Femur (tissue), 1 donor: ENCODE measurements at places on chromosomes 12 and 14.

- no peak for DNase-seq
These were observed 843.2 kb downstream of the GALC start for GRCh38 chr14:87149583-87150354.

DNA sequence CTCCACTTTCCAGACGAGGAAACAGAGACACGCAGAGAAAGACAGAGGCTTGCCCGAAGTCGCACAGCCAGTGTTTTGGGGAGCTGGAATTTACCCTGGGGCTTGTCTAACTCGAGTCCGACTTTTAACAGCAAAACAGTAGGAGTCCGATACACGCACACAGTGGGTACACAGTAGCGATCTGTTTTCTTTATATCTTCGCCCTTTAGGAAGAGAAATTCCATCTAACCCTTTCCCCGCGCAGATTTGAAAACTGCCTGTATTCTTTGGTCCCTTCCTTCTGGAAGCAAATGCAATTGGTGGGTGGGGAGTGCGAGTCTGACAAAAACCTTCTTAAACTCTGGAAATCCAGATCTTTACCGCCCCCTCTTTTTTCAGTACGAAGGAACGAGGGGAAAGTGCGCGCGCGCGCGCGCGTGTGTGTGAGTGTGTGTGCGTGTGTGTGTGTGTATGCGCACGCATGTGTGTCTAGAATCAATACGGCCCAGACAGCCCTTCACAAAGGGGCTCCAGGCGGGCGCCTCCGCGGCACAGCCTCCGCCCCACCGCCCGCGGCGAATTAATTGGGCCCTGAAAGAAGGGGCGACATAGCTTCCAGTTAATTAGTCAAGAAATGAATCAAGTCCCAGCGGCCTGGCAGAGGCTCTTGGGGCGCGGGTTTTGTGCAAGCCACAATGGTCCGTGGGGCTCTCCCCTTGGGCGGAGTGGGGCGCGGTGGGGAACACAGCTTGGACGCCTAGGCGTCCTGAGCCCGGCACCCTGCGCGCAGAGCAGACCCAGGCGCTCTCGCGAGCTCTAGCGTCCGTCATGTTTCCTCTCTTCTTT is 14.0 kb upstream of the TBX3 start:
- peak; percentile 48 for DNase-seq

DNA sequence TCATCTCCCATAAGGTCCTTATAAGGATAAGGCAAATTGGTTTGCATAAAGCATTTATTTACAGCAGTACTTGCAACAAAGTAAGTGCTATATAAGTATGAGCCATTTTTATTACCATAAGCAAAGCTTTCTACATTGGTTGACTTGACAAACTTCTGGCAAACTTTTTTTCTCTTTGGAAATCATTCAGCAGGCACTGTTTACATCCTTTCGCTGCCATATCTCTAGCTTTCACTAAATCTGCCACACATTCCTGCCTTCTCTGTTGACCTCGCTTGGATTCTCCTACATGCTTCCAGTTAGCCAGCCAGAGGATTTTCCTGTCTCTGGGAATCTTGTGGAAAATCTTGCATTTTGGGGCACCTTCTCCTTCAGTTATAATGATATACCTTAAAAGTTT is 21.8 kb upstream of the HDAC7 start:
- DNase-seq: no peak

DNA sequence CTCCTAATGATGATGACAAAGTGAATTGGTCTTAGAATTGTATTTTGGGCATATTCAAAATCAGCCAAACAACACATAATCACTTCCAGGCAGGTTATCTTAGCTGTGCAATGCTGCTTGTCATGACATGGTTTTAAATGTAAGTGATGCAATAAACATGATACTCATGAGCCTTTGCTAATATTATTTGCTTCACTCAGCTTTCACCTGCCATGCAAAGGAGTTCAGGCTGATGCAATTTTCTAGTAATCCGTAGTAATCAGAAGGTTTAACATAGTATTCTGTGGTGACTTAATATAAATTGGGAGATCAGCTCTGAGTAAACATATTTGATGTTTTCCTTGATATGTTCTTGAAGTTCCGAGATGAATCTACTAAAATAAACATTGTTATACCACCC is 29.1 kb downstream of the TMEM260 start:
- DNase-seq: no peak

DNA sequence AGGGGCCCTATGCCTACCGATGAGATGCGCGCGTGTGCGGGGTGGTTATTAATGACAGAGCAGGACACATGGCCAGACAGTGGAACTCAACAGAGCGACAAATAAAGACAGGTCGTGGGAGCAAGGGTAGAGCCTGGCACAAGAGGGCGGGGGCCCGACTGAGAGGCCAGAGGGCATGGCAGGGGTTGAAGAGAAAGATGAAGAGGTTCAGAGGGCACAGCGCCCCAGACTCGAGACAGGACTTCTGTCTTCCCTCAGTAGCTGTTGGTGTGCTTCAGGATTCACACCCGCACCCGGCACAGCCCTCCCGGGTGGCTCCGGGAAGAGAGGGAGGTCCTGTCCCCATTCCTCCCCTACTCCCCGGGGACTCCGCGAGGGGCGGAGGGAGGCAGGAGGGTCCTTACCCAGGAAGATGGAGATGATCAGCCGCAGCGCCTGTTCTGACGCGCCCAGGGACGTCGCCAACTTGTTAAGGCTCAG is 366 bp downstream of the LPCAT3 start:
- no peak for DNase-seq

GRCh38 chr12:52222692-52223091 is 10.4 kb upstream of the KRT7 start:
- DNase-seq: no peak

DNA sequence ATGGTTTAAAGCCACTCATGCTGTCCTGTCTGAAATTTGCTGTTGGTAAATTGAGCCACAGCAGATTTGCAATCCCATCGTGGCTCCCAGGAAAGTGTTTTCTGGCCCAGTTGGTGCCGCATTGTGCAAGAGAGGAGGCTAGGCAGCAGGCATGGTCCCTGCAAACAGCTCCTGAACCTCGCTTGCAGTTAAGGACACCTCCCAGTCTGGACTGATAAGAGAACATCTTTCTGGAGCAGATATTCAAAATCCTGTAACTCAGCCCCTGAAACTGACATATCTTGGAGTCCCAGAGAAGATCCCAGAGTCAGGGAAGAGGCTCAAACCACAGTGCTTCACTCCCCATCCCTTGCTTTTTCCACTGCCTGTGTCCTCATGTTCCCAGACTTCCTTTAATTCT is 328.6 kb upstream of the FKBP4 start:
- no peak for DNase-seq

GRCh38 chr14:88272390-88273269 is 50.4 kb downstream of the KCNK10 start:
- DNase-seq: no peak

DNA sequence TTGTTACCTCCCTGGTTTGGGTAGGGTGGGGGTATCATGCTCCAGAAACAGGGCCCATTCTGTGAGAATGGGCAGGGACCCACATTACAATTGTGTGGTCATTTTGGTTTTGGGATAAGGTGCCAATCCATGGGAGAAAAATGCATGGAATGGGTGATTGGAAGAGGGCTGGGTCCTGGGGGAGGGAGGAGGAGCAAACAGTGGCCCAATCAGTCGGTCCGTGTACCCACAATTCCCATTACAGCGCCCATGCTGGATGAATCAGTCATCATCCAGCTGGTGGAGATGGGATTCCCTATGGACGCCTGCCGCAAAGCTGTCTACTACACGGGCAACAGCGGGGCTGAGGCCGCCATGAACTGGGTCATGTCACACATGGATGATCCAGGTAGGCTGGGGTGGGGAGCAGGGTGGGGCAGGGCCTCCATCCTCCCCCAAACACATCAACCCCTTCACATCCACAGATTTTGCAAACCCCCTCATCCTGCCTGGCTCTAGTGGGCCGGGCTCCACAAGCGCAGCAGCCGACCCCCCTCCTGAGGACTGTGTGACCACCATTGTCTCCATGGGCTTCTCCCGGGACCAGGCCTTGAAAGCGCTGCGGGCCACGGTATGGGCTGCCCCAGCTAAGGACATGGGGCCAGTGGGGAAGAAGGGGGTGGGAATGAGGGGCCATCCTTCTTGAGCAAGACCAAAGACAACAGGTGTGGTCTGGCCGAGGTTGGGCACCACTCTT is 3.6 kb upstream of the TPI1 start:
- peak; percentile 18 for DNase-seq

- no peak for DNase-seq
These were observed 153.9 kb upstream of the RMST start for GRCh38 chr12:97308576-97309198.

DNA sequence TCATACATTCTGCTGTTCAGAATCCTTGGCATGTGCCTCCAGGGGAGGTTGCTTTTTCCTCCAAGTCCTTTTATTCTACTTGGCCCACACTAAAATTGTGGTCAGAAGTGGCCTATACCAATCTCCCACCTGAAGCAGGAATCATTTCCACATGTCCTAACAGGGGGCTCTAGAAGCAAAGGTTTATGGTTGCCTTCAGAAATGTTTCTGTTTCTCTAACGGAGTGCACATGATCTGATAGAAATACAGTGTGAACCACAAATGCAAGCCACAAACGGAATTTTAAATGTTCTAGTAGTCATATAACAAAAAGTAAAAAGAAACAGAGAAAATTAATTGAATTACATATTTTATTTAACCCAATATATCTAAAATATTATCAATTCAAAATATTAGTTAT is 4.0 kb downstream of the PTGER2 start:
- DNase-seq: no peak

DNA sequence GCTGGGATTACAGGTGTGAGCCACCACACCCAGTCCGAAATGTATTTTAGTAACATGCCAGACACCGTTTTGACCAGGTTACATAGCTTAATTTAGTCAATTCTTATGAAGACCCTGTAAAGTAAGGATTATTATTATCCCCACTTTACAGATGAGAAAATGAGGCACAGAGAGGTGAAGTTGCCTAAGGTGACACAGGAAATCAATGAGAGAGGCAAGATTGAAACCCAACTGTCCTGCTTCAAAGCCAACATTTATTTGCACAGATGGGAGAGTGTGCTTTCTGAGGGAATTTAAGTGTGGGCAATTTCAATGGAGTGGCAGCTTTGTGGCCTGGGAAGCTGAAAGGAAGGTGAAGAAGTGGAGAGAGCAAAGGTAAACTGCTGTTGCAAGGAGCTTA is 19.1 kb upstream of the EPS8 start:
- no peak for DNase-seq

DNA sequence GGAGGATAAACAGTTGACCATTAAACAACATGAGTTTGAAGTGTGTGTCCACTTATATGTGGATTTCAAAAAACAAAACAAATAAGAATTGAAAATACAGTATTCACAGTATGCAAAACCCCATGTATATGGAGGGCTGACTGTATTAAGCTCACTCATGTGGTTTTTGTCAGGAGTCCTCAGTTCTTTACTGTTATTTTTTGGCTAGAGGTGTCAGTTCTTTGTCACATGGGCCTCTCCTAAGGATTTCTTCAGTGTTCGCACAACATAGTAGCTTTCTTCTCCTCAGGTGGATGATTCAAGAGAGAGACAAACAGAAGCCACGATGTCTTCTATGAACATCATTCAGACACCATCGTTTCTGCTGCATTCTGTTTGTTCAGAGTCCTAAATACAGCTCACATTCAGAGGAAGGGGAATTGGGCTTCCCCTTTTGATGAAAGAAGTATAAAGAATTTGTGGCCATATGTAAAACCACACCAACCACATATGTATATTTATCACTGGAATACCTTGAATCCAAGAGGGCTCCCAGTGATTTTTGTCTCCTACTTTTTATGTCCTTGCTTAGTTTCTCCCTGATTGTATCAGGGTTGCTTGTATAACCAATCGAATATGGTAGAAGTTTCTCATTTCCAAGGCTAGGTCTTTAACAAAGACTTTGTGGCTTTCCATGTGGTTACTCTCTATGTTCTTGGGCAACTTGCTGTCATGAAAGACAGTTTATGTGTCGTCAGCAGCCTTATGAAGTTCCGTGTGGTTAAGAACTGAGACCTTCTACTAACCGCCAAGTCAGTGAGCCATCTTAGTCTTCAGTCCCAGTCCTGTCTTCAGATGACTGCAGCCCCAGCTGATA is 18.9 kb downstream of the MNAT1 start:
- DNase-seq: peak; percentile 19

DNA sequence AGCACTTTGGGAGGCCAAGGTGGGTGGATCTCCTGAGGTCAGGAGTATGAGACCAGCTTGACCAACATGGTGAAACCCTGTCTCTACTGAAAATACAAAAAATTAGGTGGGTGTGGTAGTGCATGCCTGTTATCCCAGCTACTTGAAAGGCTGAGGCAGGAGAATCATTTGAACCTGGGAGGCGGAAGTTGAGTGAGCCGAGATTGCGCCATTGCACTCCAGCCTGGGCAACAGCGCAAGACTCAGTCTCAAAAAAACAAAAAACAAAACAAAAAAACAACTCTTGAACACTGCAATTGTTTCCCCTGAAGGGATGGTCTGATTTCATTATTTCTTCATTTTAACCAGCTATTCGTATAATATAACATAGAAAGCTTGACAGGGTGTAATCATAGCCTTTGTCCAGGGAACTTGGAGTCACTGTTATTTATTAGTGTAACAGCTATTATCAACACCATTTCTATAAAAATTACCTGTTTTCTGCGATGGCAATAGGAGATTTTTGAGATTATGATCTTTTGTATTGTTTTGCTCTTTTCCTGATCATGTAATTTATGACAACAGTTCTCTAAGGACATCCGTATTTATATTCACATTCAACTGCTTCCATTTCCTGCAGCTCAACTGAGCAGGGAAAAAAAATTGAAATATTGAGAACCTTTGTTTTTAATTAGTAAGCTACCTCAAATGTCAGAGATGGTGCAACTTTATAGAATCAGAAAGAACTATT is 94.7 kb downstream of the DIP2B start:
- no peak for DNase-seq

- DNase-seq: no peak
These were observed 190.5 kb downstream of the DICER1 start for GRCh38 chr14:94966868-94967267.

DNA sequence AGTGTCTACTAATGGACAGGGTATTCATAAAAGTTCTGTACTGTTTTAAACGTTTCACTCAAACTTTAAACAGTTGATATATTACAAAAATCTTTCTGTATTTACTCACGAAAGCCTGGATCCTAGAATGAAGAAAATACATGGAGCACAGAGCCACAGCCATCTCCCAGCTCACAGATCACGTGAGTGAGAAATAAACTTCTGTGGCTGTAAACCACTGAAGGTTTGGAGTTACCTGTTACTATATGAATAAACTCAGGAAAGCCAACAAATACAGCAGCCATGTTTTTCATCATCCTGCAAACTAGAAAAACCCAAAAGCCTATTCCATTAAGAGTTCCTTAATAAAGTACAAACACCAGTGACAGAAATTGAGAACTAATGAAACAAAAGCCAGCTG is 867 bp upstream of the TDG start:
- DNase-seq: no peak

GRCh38 chr12:104055686-104056388 is 5.8 kb upstream of the GLT8D2 start:
- DNase-seq: peak; percentile 77

GRCh38 chr12:100737168-100737567 is 57.4 kb upstream of the ANO4 start:
- DNase-seq: no peak

DNA sequence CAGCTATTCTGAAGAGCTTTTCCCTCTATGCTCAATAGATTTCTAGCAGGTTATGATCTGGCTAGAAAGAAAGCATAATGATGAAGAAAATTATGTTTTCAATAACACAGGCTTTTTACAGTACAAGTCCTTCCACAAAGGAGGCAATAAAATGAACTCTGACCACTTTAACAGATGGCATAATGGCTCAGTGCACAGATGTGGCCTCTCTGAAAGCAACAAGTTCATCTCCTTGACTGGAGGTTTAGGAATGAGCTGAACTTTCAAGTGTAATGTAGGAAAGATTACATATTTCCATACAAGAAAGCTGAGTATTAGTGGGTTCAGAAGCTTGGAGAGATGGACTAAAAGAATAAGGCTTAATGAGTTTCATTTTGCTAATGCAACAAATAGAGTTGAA is 147.4 kb downstream of the EFCAB11 start:
- DNase-seq: no peak
